ENCODE measurements at places on chromosomes 1 and 21. TPM values are rescaled to one million over a fixed set of nuclear protein-coding genes. Genes with fewer than 3 reads are reported as not detected.
A peak's percentile ranks its signal among the peaks of the same experiment; 100 is the strongest.

The PLEKHN1 gene
- total RNA-seq, result not detected

The ALPL gene
- total RNA-seq, result 16.7 TPM

The CFAP141 gene
- not detected for total RNA-seq

GRCh38 chr1:71196685-71197084, 115.8 kb upstream of the ZRANB2 start:
- H3K36me3 ChIP-seq, result no peaks in the 10 kb centered on the region
- no peak overlapping the region for H3K4me3 ChIP-seq
- peaks cover 2% of the 10 kb centered on the region for H3K27me3 ChIP-seq
- H3K4me1 ChIP-seq, result peaks cover 5% of the 10 kb centered on the region
- no peak for DNase-seq

DNA sequence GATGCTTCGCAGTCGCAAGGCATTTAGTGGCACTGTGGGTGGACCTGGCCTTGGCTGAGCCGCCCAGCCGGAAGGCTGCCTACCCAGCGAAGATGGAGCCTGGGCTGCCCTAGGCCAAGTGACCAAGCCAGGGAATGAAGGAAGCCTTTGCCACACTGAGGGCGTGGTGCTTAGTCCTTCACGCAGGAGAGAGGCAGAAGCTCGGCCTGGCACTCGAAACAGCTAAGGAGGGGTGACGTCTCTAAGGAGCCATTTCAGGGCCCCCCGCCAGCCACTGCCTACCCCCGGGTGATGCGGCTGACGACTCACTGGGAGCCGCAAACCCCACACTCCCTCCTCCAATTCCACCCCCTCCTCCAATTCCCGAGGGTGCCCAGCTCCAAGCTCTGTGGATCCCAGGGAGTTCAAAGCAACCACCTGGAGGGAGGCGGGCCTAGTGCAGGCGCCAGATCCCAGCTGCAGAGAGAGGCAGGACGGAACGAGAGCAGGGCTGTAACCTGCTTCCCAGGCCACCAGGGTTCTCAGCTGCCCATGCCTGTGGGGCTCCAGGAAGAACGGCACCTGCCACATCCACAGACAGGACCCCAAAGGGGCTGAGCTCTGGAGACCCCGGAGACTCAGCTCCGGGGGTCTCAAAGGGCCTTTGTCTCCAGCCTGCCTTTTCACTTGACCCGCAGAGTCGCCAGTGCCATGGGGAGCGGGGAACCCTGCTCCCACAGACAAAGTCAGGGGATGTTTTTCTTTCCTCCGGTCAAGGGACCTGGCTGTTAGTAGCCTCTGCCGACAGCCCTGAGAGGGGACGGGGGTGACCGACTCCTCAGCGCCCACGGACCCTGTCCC, 75.8 kb downstream of the ARHGEF16 start:
- H3K4me1 ChIP-seq, result peaks cover 4% of the 10 kb centered on the region
- H3K36me3 ChIP-seq, result no peaks in the 10 kb centered on the region
- H3K4me3 ChIP-seq, result peak overlapping the region; percentile 65
- DNase-seq, result peak; percentile 18
- no peak overlapping the region for H3K27ac ChIP-seq
- H3K27me3 ChIP-seq, result peaks cover 12% of the 10 kb centered on the region

DNA sequence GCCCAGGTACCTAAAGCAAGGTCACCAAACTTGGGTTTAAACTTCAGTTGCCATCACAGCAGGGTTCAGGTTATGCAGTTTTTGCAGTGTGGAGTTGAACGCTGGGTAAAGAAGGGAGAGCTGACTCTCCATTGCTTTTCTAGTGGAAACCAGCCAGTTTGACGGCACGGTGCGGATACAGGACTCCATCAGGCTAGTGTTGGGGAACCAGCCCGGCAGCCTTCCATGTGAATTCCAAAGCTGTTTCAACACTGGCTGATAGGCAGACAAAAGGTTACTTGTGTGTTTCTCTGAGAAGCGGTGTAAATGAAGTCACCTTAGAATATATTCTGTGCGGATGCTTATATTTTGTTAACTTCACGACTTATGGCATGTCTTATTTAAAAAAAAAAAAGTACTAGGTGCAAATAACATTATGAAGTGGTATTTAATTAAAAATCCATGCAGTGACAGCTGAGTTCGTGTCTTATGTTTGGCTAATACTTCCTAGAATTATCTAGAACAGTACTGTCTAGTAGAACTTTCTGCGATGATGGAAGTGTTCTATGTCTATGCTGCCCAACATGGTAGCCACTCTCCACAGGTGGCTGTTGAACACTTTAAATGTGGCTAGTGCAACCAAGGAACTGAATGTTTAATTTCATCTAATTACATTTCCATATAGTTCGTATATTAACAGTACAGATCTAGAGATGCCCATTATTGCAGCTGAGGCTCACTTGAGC, 29.9 kb upstream of the RCAN3 start:
- no peak for DNase-seq
- peaks cover 3% of the 10 kb centered on the region for H3K27me3 ChIP-seq
- no peak overlapping the region for H3K4me3 ChIP-seq
- no peak overlapping the region for H3K27ac ChIP-seq
- H3K4me1 ChIP-seq, result no peaks in the 10 kb centered on the region

DNA sequence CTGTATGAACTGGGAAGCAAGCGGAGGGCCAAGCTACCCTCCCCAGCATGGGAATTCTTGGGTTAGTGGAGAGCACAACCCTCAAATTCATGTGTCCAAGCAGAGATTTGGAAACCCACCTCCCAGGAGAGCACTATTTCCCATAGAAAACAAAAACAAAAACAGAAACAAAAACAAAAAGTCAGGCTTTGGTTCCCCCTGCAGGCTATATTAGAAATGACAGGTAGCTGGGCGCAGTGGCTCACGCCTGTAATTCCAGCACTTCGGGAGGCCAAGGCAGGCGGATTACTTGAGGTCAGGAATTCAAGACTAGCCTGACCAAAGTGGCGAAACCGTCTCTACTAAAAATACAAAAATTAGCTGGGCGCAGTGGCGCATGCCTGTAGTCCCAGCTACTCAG, 10.8 kb downstream of the MINDY1 start:
- DNase-seq, result peak; percentile 49
- no peaks in the 10 kb centered on the region for H3K36me3 ChIP-seq
- no peak overlapping the region for H3K4me3 ChIP-seq
- peaks cover 14% of the 10 kb centered on the region for H3K4me1 ChIP-seq

- H3K27ac ChIP-seq, result no peak overlapping the region
- peaks cover 10% of the 10 kb centered on the region for H3K36me3 ChIP-seq
- H3K4me3 ChIP-seq, result no peak overlapping the region
- no peaks in the 10 kb centered on the region for H3K4me1 ChIP-seq
These were observed 108.9 kb upstream of the FMN2 start for GRCh38 chr1:239982762-239983161.

GRCh38 chr1:215971793-215972441, 404.8 kb downstream of the KCTD3 start:
- H3K27me3 ChIP-seq, result no peaks in the 10 kb centered on the region
- no peak overlapping the region for H3K4me3 ChIP-seq
- H3K4me1 ChIP-seq, result no peaks in the 10 kb centered on the region
- H3K36me3 ChIP-seq, result no peaks in the 10 kb centered on the region
- no peak overlapping the region for H3K27ac ChIP-seq

GRCh38 chr1:6601923-6602668, 573 bp downstream of the KLHL21 start:
- peaks cover 35% of the 10 kb centered on the region for H3K4me1 ChIP-seq
- H3K27me3 ChIP-seq, result peaks cover 3% of the 10 kb centered on the region
- no peak for DNase-seq
- H3K4me3 ChIP-seq, result peak overlapping the region; percentile 91

DNA sequence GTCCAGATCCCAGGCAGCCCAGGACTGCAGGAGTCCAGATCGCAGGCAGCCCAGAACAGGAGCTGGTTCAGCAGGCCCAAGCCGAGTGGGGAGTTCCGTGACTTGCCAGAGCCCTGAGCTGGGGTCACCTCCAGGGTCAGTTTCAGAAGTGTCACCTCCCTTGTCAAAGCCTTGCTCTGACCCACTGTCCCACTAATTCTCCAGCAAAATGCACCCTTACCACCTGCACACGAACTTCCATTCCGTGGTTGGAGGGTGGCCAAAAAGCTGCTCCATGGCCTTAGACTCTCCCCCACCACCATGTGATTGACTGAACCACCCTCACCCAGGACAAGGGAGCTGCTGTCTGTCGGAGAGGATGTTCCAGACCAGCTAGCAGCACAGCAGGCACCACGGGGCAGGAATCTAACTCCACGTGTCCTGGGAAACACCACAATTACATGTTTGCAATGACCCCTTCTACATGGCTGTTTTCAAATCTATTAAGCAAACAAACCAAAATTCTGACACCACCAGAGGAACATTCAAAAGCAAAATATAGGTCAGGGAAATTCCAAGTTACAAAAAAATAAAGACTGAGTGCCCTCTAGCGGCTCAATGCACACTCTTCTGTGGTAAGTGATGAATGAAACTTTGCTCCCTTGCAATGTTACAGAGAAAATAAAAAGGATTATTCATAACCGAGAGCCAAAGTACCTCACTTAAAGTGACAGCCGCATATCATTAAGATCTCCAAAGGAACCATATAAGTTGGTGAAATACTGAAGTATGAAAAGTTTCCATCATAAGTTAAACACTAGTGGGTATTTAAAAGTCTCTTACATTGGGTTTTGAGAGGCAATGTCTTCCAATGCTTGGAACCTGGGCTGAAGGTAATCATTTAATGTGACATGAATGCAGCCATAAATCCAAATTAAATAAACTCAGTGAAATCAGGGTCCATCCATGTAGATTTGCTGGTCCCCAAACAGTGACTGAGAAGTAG, 76.3 kb downstream of the NPHP4 start:
- H3K36me3 ChIP-seq, result no peaks in the 10 kb centered on the region
- peaks cover 29% of the 10 kb centered on the region for H3K4me1 ChIP-seq
- H3K4me3 ChIP-seq, result no peak overlapping the region
- no peaks in the 10 kb centered on the region for H3K27me3 ChIP-seq

DNA sequence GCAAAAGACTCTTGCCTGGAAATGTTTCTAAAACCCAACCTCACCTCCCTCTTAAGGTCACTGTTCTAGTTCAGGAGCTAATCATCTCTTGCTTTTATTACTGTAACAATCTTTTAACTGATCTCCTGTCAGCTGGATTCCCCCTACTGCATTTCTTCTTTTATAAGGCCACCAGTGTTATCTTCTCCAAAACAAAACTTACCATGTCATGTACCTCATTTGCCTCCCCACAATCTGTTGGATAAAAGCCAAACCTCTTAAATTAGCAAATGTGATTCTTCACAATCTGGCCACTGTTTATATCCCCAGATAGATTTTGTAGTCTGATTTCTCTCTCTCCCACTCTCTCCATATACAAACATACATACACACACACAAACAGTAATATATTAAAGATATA, 143.3 kb downstream of the DENND1B start:
- no peaks in the 10 kb centered on the region for H3K27me3 ChIP-seq
- H3K4me1 ChIP-seq, result no peaks in the 10 kb centered on the region
- H3K4me3 ChIP-seq, result no peak overlapping the region
- no peaks in the 10 kb centered on the region for H3K36me3 ChIP-seq
- no peak for DNase-seq
- H3K27ac ChIP-seq, result no peak overlapping the region

- H3K4me1 ChIP-seq, result no peaks in the 10 kb centered on the region
- DNase-seq, result no peak
- no peaks in the 10 kb centered on the region for H3K36me3 ChIP-seq
These were observed 253.2 kb downstream of the GRIK3 start for GRCh38 chr1:36781098-36781497.

DNA sequence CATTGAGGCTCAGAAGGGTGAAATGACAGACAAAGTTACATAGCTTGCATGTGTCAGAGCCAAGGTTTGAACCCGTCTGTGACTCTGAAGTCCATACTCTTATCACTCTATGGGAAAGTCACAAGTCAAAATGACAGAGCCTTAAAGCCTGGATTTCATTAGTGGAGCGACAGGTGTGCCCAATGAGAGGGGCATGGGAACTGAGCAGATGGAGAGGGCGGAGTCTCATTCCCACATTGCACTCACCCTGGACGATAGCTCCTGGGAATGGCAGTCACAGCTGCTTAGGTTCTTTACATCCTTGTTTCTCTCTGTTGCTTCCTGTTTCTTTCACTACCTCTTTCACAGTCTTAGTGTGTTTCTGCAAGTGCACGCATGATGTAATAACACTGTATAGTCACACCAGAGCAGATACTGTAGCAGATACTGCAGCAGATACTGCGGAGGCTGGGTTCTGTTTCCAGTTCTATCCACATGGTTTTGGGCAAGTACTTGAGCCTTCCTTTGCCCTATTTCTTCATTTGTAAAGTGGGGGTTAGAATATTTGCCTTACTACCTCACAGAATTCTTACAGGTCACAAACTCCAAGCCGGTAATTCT, 127.2 kb downstream of the ZSCAN20 start:
- DNase-seq, result no peak
- no peaks in the 10 kb centered on the region for H3K4me1 ChIP-seq

GRCh38 chr1:247895976-247896375, 589 bp downstream of the OR2W3 start:
- H3K27ac ChIP-seq, result no peak overlapping the region
- no peak for DNase-seq
- H3K4me3 ChIP-seq, result no peak overlapping the region
- no peaks in the 10 kb centered on the region for H3K27me3 ChIP-seq

Measured in neural crest cell (in vitro differentiated cells).